ENCODE measurements at places on chromosomes 4 and X.

DNA sequence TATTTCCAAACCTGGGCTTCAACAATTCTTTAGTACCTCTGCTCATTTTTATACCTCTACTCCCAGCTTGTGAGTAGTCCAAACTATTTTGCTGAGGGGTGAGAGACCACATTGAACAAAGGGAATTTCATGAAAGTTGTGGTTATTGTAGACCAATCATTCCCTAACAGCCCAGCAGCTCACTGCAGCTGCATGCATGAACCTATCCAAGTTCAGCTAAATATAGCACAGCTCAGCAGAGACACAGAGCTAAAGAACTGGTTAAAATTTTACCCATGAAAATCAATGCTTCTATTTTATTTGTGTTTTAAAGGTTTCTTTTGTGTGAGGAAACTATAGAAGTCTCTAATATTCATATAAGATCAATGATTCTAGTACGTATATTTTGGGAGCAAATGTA lies 82.7 kb downstream of the TECRL start:
- no peak for DNase-seq

GRCh38 chr4:173170182-173170778 lies 1.7 kb downstream of the GALNT7 start:
- peak; percentile 90 for DNase-seq

DNA sequence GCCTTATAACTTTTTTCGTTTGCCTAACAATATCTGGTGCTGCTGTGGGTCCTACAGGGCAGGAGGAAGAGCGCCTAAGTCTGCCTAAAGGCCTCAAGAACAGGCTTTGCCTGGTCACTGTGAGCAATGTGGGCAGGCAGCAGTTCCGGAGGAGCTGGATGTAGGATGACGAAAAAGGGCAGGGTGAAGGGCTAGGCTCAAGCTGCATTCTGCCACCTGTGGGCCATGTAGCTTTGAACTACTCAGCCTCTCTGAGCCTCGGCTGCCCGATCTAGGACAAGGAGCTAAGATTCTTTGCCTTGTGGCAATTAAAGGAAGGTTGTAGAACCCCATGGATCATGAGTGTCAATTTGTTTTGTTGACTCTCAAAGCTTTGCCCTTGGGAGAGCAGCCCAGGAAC lies 57.1 kb upstream of the MAMLD1 start:
- DNase-seq: no peak

DNA sequence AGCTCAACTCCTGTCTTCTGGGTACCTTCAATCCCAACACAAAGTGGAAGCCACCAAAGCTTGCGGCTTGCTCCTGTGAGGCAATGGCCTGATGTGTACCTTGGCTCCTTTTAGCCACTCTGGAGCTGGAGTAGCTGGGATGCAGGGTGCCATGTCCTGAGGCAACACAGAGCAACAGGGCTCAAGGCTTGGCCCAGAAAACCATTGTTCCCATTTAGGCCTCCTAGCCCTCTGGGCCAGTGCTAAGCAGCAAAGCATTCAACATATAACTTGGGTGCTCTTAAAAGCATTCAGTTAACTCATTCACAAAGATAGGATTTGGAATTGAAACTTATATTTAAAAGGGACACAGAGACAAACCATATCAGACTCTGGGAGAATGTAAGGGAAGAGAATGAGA lies 194.5 kb upstream of the ARHGEF9 start:
- no peak for DNase-seq

DNA sequence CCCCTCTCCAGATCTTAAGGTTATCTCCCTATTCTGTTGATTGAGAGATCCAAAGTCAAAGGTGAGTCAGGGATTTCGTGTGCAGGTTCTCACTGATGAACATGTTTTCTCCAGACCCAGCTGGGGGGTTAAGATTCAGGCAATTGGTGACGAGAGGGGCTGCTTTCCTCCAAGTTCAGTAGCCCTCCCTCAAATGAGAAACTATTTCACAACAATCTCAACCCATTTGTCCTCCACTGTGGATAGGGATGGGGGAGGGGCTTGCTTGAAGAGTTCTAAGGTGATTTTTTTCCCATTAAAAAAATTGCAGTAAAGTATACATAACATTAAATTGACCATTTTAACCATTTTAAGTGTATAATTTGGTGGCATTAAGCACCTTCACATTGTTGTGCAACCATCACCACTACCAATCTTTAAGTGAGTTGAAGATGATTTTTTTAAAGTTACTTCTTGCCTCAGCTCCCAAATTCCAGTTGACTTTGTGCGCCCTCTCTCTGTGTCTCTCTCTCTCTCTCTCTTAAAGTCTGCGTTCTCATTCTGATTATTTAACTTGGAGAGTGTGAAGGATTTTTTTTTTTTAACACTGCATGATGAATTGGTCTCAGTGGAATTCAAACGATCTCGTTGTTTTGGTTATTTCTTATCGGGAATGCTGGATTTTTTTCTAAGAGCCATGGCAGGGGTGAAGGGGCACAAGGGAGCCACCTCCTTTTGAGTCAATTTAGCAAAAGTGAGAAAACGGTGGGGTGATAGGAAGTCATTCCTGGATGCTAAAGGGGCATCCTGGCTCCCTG lies 175.9 kb downstream of the SHROOM3 start:
- DNase-seq: no peak

- no peak for DNase-seq
Observed at GRCh38 chrX:74421740-74422352, 553 bp downstream of the SLC16A2 start.

GRCh38 chrX:39667191-39667590 lies 430.6 kb downstream of the BCOR start:
- no peak for DNase-seq

- DNase-seq: no peak
Observed at GRCh38 chr4:168612450-168613135, 115.7 kb downstream of the PALLD start.

- no peak for DNase-seq
Observed at GRCh38 chr4:109435635-109436034, 2.0 kb downstream of the SEC24B start.

DNA sequence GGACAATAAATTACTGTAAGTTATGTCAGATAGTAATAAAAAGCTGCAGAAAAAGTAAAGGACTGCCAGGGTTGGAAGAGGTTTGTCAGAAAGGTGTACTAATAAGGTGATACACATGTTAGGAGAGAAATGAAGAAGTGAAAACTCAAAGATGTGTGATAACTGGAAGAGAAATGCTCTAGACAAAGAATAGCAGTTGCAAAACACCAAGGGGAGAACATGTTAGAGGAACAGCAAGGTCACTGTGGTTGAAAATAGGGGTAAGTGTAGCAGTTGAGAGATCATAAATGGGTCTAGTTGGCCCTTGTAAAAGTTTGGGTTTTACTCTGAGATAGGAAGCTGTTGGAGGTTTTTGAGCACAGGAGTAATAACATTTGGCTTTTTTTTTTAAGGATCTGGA lies 46.9 kb downstream of the HSPA4L start:
- no peak for DNase-seq

DNA sequence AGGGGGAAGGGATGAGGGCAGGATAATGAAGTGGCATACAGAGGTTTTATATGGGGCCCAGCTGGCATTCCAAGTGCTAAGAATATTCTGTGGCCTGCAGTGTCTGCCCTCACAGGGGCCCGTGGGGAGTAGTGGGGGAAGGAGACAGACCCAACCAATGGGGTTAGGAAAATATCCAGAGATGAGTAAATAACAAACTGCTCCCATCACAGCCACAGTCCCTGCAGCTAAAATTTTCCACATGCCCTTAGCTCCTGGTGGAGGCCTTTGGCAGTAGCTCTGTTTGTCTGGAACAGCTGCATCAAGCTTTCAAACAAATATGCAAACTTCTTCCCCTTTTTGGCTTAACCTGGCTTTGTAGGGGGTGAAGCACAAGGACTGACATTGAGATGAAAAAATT lies 3.1 kb downstream of the SRPX2 start:
- no peak for DNase-seq

- no peak for DNase-seq
Observed at GRCh38 chr4:17286752-17287460, 225.0 kb downstream of the QDPR start.

DNA sequence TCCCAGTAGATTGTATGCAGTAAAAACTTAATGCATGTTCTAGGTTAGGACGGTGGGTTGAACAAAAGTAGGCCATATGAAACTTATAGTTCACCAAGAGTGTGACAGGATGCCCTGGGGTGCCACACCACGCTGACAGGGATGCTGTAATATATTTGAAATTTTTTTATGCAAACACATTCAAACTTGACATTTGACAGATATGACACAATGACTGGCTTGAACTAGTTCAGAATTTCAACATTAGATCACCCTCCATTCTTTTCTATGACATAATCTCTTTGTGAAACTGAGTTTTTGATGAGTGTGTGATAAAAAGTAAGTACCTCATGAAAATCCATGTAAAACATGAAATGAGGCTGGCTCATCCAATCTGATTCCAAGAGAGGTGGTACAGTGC lies 198.4 kb downstream of the PALLD start:
- no peak for DNase-seq

GRCh38 chr4:3773552-3774001 lies 7.4 kb downstream of the ADRA2C start:
- DNase-seq: no peak

- DNase-seq: no peak
Observed at GRCh38 chr4:96003951-96004740, 164.3 kb downstream of the PDHA2 start.

DNA sequence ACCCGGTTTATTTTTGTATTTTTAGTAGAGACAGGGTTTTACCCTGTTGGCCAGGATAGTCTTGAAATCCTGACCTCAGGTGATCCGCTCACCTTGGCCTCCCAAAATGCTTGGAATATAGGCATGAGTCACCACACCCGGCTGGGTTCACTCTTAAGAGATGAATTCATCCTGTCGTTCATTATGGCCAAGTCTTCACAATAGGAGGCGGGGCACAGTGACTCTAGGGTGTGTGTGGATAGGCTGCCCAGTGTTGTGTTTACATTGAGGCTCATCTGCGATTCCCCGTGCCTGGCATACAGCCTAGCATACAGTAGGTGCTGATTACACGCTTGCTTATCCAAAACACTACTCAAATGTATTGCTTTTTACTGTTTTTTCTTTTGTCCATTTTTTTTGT lies 41.3 kb upstream of the IGFBP7 start:
- no peak for DNase-seq

- no peak for DNase-seq
Observed at GRCh38 chr4:4818415-4819212, 40.9 kb upstream of the MSX1 start.
